ENCODE measurements at places on chromosomes 3 and 15.
A peak's percentile ranks its signal among the peaks of the same experiment; 100 is the strongest.

DNA sequence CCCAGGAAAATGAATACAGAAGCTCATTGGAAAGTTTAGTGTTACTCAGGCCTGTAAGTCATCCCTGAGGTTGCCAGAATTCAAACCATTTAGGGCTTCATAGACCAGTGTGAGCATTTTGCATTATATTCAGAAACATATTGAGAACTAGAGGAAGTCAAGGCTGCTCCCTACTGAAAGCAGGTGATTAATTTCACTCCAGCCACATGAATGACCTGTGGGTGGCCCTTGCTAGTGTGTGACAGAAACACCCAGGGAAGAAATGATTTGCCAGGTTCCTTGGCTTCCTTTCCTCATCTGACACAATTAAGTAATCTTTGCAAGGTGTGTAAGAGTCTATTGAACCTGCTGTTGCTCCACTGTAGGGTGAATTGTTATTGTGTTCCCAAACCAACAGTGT is 61.8 kb downstream of the GAP43 start:
- no peak for DNase-seq

GRCh38 chr3:47464588-47464987 is 11.2 kb downstream of the SCAP start:
- DNase-seq = no peak

- DNase-seq = no peak
Measured at GRCh38 chr3:186790261-186790981, 7.0 kb downstream of the EIF4A2 start.

DNA sequence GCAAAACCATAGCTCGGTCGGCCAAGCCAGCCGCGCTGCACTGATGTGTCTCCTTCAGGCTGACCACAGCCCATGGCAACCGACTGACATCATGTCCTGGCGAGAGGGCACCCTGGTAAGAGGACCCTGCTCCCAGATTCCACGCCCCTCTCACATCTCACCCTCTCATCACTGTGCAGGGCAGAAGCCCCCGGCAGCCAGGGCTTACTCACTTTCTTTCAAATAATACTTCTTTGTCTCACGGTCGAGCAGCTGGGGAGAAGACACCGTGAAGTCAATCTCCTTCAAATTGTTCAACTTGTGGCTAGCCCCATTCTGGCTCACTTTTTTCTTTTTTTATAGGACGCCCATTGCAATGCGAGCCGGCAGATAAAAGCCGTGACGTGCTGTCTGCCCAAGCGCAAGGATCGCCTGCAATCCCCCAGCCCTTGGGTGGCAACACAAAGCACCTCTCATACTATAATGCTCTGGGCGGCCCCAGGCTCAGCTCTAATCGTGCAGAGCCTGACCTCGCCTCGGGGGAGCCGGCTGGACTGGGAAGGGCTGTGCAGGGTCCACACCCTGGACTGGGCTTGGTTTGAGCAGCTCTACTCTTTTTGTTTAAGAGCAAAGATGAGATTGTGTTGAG is 33.6 kb downstream of the VGLL4 start:
- DNase-seq = no peak

- no peak for DNase-seq
Measured at GRCh38 chr3:149459491-149460059, 14.9 kb upstream of the TM4SF4 start.

GRCh38 chr15:79540551-79540950 is 108.4 kb downstream of the MINAR1 start:
- DNase-seq = peak; percentile 3

- no peak for DNase-seq
Measured at GRCh38 chr15:80494351-80494751, 90.2 kb downstream of the ARNT2 start.

- DNase-seq = no peak
Measured at GRCh38 chr3:30124435-30125370, 481.7 kb upstream of the TGFBR2 start.

DNA sequence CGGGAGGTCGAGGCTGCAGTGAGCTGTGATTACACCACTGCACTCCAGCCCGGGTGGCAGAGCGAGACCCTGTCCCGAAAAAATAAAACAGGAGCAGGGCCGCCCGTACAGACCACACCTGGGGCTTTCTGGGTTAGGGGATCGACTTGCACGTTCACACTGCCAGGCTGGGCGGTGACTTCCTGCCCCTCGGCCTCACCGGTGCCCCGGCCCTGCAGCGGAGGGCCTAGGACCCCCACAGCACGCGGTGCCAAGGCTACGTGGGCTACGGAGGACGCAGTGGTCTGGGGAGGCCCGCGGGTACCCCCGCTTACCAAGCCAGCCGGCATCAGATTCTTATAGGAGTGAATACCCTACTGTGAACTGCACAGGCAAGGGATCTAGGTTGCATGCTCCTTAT is 11.6 kb upstream of the TTC14 start:
- no peak for DNase-seq

- DNase-seq = no peak
Measured at GRCh38 chr3:143897576-143898295, 49.5 kb upstream of the SLC9A9 start.

- no peak for DNase-seq
Measured at GRCh38 chr3:156665291-156665690, 9.1 kb upstream of the TIPARP start.

DNA sequence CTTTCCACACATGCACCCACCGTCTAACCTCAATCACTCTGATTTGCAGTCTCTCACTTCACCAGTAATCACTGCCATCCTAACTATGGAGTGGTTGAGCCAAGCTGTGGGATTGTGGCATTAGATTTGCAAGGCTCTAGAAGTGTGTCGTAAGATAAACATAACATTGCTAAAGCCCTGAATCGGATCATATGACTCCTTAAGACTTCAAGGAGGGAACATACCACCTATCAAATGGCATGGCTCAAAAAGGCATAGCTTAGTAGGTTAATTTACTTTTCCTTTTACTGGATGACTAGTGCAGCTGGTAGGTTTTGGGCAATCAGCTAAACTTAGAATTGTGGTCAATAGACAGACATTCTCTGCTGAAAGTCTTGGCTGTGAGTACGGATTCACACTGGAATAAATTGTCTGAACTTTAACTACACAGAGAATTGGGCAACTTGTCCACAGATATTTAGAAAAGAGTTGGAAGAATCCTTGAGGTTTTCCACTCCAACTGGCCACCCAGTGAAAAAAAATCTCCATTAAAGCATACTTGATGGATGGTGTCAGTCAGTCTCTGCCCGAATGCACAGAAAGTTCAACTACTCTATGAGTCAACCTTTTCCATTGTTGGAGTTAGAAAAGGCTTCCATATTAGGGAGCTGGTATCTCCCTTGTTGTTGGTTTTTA is 476.7 kb upstream of the CBLB start:
- DNase-seq = no peak

DNA sequence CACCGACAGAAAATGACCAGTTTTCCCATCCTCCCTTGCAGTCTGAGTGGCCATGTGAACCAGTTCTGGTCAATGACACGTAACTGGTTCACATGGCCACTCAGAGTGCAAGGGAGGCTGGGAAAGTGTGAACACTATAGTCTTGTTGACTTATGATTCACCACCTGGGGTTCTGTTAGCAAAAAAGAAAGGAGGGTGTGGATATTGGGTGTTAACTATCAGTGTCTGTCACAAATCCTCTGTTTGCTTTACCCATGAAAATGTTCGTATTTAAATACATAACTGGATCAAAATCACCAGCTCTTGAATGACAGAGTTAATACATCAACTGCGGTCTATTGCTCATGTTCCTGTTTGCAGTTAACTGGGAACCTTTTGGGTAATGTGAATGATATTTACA is 92.3 kb downstream of the ADAMTSL3 start:
- no peak for DNase-seq

DNA sequence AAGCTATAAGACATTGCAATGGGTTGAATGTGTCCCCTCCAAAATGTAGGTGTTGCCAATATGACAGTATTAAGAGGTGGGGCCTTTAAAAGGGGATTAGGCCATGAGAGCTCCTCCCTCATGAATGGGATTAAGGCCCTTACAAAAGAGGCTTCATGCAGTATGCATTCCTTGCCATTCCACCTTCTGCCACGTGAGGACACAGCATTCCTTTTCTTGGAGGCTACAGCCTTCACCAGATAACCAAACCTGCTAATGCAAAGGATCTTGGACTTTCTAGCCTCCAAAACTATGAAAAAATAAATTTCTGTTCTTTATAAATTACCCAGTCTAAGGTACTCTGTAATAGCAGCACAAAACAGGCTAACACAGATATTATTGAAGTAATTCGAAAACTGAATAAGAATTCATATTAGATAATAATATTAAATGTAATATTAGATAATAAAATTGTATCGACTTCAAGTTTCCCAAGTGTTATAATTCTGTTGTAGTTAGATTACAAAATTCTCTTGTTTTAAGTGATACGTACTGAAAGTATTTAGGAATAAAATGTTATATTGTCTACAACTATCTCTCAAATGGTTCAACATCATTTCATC is 29.4 kb upstream of the ATP8B4 start:
- no peak for DNase-seq

DNA sequence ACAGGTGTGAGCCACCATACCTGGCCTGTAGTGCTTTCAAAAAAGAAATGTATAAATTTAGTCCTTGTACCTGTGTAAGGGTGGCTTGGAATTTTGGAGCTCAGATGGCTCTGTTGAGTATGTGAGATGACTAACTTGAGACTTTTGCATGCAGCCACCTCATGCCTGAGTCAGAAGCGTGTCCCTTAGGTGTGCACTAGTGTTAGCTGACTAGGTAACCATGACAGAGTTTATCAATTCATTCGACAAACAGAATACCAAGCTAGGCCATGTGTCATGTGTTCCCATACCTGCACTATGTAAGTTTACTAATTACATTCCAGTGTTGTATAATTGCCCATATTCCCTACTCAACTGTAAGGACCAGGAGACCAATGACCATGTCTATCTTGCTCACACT is 4.0 kb upstream of the ZNF639 start:
- DNase-seq = no peak

- DNase-seq = peak; percentile 20
Measured at GRCh38 chr3:38516669-38517068, 20.5 kb downstream of the EXOG start.

- DNase-seq = no peak
Measured at GRCh38 chr15:45457220-45457619, 65.3 kb downstream of the SLC30A4 start.

- no peak for DNase-seq
Measured at GRCh38 chr3:175129126-175129525, 270.0 kb downstream of the NAALADL2 start.

DNA sequence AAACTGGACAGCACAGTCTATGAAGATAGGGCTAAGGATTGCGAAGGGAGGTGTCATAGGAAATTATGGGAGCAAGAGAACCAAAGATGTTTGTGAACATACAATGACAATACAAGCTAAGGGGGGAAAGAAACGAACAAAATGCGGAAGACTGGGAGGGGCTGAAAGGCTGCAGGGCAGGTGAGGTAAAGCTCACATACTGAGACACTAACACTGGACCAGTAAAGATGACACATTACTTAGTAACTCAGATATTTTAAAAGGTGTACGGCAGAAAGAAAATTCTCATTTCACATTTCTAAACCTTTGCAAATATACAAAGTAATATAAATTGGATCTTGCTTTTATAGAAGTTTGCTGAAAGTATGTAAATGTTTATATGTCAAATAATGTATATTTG is 10.1 kb downstream of the CLDND1 start:
- DNase-seq = no peak

DNA sequence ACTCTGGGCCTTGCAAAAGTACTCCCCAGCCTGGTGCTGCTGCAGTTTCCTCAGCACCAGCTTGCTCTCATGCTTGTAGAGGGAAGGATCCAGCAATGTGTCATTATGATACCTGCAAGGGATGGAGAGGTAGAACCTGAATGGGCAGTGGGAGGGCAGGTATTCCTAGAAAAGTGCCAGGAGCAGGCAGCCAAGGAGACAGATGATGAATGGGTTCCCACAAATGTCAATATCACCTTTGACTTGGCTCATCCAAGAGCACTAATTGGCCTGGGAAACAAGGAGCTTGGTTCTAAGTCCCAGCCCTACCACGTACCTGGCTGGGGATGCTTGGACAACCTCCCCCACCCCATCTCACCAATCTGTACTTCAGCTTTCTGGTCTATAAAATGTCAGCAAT is 9.4 kb downstream of the CILP start:
- no peak for DNase-seq

GRCh38 chr3:143648218-143648617 is 200.1 kb downstream of the SLC9A9 start:
- DNase-seq = no peak

DNA sequence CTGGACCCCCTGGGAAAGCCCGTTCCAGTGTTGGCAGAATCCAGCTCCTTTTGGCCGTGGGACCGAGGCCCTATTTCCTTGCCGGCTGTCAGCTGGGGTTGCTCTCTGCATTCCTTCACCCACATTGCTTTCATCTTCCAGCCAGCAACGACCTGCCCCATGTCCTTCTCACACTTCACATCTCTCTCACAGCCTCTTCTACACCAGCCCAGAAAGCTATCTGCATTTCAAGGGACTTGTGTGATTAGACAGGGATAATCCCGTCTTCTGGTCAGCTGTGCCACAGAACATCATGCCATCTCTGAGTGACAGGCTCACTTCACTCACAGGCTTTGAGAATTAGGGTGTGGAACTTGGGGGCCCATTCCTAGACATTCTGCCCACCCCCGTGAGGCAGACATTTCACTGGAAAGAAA is 16.4 kb downstream of the EFCC1 start:
- no peak for DNase-seq

GRCh38 chr3:146161663-146162002 is 649 bp upstream of the PLOD2 start:
- DNase-seq = no peak

- no peak for DNase-seq
Measured at GRCh38 chr3:86180696-86181095, 810.3 kb downstream of the VGLL3 start.

DNA sequence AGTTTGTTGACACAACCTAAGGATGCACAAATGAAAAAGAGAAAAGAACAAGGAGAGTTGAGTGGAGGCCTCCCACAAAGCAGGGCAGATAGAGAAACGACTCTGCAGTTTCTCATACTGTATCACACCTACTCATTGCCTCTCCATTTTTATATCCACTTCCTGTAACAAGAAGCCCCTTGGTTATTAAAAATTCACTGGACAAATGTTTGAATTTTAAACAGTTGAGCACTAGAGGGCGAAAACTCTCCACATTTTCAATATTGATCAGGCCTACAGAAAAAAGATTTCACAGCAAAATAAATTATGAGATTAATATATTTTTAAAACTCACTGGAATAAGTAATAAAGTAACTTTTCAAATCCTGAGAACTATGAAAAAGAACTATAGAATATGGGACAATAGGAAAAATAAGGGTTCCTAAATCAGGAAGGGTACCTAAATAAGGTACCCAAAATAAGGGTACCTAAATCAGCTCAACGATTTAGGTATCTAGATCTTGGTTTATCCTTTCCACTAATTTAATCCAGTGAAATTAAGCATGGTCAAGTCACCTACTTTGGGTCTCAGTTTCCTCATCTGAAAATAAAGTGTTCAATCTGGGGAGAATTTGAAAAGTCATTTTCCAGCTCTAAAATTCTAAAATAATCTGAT is 47.0 kb upstream of the PPIB start:
- no peak for DNase-seq

GRCh38 chr15:25509703-25510102 is 70.9 kb upstream of the UBE3A start:
- no peak for DNase-seq

GRCh38 chr15:69697916-69698315 is 245.3 kb downstream of the RPLP1 start:
- no peak for DNase-seq
